ENCODE measurements at places on chromosomes 5 and 9.

DNA sequence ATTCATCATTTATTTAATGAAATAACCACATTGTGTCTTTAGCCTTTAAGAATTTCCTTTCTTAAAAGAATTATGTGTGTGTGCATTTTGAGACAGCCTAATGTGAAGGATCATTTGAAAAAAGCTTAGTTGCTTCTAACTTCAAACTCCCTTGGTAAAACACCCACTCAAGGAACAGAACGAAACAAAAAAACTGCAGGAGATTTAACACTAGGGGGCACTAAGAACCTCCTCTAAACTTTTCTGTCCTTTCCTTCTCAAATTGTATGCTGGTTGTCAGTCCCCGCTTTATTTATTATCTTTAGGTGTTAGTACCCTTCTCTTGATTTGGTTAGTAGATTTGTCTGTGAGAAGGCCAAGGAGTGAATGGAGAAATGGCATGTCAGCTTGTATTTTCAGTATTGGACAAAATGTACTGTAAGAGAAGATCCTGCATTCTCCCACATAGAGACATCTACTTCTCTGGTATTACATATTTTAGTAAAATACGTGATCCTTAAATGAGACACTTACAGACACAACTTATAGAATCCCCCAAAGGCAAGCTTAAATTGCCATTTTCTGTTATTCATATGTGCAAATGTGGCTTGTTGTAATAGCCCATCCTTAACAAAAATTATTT lies 229.7 kb downstream of the MRPS30 start:
- DNase-seq, result peak; percentile 29

DNA sequence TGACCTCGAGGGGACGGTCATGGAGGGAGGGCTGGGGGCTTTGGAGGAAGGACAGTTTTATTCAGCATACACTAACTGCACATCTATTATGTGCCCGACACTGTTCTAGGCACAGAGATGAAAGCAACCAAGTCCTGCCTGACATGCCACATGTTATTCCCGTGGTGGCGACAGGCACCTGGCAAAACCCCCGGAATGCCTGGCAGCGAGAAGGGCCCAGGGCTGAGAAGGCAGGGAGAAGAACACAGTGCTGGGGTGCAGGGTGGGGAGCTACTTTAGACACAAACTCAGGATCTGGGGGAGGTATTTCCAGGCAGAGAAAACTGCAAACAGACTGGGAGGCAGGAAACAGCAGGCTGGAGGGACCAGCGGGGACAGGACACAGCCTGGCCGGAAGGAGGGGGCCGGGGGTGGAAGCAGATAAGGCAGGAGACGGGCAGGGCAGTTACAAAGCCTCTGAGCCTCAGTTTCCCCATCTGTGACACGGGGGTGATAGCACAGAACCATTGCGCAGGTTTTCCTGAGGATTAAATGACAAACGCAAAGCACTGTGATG lies 77.7 kb downstream of the STK10 start:
- no peak for DNase-seq

GRCh38 chr9:123724211-123724796 lies 205.6 kb downstream of the DENND1A start:
- no peak for DNase-seq

DNA sequence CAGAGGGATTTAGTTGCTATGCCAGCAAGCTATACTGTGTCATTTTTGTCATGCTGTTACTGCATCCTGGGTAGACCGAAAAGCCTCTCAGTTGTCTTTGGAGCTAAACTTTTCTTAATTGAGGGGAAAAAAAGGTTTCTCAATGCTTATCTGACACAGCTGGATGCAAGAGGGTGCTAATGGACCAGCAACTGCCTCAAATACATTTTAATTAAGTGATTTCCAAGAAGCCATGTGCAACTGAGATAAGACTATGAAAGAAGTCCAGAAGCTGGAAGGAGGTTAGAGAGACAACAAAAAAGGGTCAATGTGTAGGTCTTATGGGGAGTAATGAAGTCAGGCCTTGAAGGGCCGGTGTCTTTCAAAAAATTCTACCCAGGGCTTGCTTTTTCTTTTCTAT lies 465.7 kb upstream of the DMAC1 start:
- DNase-seq, result peak; percentile 43

GRCh38 chr9:13205824-13206223 lies 73.7 kb downstream of the MPDZ start:
- no peak for DNase-seq

DNA sequence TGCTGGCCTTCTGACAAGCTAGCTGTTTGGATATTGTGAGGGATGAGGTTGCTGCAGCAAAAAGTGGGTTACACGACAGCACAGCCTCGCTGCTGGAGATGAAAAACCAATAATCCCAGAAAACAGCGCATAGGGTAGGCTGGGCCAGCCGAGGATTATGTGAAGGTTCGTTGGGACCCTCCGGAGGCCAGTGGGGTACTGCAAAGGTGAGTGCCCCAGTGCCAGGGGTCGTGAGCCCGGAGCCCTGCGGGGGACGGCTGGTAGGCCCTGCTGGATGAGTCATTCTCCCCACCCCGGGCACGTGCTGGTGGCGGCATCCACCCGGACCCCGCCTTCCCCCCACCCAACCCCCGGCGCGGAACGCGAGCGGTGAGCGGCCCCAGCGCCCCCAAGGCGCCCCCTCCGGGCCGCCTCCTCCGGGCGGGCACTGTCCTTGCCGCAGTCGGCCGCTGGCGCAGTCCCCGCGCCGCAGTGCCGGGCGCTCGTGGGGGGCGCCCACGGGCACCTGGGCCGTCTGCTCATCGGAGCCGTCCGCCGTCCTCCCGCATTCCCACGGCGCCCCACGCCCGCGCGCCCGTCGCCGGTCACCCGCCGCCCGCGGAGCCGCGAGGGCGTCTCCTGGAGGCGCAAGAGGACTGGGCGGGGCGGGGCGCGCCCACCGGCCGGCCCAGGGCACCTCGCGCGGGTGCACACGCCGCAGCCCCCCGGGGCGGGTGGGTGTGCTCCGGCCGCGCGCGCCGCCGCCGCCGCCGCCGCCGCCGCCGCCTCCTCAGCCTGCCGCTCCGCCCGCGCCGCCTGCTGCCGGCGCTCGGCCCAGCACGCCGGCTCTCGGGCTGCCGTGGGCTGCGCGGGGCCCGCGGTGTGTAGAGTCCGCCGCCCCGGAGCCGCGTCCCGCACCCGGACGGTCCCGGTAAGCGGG lies at the start of gene PHF24:
Gene PHF24 (plus strand): TSS at position 794 of the 919 bp plus-strand sequence. CDS start 13,014 bp downstream, outside the sequence.
- DNase-seq, result no peak

DNA sequence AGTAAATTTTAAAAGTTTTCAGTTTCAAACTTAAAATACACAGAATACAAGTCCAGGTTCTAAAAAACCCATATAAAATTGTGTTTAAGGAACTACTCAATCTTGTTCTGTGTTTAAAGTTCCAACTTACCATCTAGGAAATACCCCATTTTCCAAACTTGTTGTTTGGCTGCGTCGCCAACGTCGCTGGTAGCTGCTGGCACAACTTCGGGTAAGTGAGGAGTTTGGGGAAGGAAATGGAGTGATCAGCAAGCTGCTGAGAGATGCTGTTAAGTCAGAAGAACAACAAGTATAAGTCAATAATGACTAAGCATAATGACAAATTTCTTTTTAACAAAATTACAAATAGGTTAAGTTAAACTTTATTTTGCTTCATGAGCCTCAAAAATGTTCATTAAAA lies 71.3 kb upstream of the RAPGEF6 start:
- DNase-seq, result no peak

DNA sequence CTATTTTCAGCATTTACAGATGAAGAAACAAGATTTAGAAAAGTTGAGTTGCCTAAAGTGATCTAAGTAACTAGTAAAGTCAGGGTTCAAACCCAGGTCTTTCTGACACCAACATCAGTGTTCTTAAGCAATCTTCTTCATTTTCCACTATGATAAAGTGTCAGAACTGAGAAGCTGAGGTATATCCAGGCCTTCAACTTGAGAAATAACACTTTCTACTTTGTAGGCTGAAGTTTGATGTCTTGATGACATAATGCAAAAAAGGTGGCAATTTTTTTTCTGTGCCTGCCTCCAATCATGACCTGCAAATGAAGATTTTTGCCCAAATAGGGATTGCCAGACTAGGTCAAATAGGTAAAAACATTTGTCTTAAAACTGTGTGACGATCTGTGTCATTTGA lies 81.3 kb downstream of the NR3C1 start:
- no peak for DNase-seq

GRCh38 chr5:91223886-91224285 lies 159.2 kb downstream of the ARRDC3 start:
- DNase-seq, result no peak

DNA sequence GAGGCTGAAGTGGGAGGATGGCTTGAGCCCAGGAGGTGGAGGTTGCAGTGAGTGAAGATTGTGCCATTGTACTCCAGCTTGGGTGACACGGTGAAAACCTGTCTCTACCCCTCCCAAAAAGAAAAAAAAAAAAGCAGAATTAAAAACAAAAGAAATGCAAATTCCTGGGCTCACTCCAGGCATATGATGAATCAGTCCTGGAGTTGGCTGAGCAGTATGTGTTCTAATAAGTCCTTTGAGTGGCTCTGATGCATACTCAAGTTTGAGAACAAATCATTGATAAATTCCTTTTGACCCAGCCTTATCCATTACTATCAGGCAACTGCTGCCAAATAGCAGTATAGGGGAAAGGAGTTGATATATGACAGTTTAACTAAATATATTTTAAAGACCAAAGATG lies 28.3 kb downstream of the UHRF2 start:
- no peak for DNase-seq

- DNase-seq, result no peak
Measured at GRCh38 chr9:117734523-117735314, 30.5 kb downstream of the TLR4 start.

DNA sequence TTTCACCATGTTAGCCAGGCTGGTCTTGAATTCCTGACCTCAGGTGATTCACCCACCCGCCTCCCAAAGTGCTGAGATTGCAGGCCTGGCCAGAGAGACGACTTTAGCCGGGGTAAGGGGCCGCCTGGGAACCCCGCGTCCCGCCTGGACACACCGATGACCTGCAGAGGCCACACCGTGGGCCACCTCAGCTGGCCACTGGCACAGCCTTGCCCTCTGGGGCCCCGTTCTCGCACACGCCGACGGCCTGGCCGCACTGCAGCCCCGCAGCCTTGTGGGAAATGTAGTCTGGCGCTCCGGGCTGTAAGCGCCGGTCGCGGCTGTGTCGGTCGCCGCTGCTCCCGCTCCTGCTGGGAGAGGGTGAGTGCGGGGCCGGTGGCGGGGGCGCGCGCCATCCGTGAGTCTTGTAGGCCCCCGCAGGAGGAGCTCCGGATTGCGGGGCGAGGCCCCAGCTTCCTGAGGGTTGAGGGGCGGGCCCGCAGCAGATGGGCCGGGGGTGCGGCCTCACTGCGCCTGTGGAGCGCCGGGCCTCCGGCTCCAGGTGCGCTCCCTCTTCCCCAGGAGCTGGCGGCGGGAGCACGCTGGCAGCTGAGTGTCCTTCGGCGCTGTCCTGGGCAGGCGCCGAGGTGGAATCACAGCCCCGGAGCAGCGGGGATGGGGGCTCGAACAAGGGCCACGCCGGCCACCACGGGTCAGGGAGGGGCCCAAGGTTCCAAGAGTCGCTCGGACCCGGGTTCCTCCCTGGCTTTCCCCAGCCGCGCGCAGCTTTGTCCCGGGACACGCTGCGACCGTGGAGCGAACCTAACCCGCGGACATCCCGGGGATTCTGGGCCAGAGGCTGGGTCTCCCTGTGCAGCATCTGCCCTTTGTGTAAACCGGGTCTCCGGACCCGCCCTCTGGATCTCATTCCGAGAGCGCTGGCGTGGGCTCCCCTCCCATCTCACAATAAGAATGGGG lies at the start of gene ZFP2:
Gene ZFP2 (plus strand): TSS at position 299 of the 957 bp plus-strand sequence. CDS start 35,401 bp downstream, outside the sequence.
- peak; percentile 82 for DNase-seq

- no peak for DNase-seq
Measured at GRCh38 chr5:168836603-168837231, 257.5 kb upstream of the PANK3 start.

GRCh38 chr5:14928661-14929060 lies 57.1 kb upstream of the ANKH start:
- DNase-seq, result no peak

GRCh38 chr5:170491479-170491878 lies 12.3 kb upstream of the KCNIP1 start:
- no peak for DNase-seq

DNA sequence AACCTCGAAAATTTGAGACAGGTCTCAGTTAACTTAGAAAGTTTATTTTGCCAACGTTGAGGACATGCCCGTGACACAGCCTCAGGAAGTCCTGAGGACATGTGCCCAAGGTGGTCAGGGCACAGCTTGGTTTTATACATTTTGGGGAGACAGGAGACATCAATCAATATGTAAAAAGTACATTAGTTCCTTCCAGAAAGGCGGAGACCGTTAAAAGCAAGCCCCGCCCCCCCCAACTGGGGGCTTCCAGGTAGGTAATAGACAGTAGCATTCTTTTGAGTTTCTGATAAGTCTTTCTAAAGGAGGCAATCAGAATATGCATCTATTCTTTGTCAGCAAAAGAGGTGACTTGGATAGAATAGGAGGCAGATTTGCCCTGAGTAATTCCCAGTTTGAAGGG lies 599 bp upstream of the MOCS2 start:
- DNase-seq, result no peak

Measured in SK-N-DZ (cell line).